Left renal cortex interstitium (tissue), 4 donors: ENCODE measurements at places on chromosomes 4 and X. TPM values are rescaled to one million over a fixed set of nuclear protein-coding genes. Genes with fewer than 3 reads are reported as not detected.

Gene ARMCX1
- polyA plus RNA-seq: 42.2 TPM

DNA sequence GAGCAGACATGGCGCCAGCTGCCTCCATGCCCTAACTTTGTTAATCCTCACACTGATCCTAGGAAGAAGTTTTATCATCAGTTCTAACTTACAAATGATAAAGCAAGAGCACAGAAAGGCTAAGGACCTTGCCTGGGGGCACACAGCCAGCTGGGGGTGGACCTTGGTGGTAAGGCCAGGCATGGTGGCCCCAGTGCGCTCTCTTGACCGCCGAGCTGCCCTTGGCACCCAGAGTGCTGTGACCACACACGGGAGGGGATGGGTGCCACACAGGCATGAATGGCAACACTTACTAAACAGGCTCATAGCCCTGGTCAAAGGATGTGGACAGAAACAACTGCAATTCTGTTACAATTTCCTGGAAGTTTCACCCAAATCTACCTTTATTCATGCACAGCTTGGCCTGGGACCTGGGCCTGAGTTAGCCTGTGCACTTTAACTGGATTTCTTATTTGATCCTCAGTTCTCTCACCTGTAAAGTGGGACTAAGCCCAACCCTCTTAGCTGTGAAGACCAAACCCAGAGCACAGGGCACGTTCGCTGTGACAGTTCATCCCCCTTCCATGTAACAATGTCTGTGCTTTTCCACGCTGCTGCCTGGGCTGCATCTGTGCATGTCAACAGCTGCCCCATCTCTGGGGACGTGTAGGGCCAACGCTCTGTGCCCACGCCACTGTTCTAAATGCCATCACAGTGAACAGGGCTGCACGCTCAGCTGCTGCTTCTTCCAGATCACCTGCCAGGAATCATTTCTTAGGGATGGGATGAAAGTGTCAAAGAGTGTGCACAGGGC lies 44.8 kb downstream of the ACOX3 start:
- DNase-seq: no peak

DNA sequence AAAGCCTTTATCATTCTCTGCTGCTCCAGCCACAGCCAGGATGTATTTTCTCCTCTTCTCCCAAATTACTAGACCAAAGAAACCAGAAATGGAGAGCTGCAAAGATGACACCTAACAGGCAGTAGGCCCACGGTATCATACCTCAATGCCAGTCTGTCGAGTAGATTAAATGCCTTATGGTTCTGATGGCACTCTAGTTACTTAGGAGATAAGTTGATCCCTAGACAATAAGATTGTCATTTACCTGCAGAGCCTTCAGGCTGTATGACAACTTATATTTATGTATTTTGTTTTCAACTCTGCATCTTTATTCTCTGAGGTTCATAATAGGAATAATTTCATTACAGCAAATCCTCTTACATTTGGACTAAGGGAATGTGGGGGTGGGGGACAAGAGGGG lies 262.1 kb downstream of the LDB2 start:
- DNase-seq: no peak

GRCh38 chr4:108972613-108973283 lies 209.9 kb upstream of the ETNPPL start:
- no peak for DNase-seq

- DNase-seq: peak; percentile 34
Measured at GRCh38 chr4:7410446-7410845, 24.3 kb downstream of the PSAPL1 start.

DNA sequence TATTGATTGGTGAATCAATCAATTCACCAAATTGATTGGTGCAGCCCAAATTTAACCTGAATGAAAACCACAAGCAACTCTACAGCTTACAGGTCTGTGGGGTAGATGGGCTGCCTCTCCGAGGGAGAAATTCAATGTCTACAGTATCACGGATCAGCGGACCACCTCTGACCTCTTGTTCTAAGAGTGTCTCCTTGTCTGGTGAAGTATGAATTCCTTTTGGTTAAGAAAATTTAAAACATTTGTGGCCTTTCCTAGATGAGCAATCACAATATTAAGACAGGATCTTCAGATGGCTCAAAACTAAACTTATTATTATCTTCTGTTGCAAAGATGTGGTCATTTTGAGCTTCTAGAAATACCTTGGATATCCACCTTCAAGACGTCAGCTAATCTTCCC lies 153.3 kb downstream of the IL15 start:
- DNase-seq: no peak
